ENCODE measurements at places on chromosomes 7 and 10. TPM values are rescaled to one million over a fixed set of nuclear protein-coding genes. Genes with fewer than 3 reads are reported as not detected.

DNA sequence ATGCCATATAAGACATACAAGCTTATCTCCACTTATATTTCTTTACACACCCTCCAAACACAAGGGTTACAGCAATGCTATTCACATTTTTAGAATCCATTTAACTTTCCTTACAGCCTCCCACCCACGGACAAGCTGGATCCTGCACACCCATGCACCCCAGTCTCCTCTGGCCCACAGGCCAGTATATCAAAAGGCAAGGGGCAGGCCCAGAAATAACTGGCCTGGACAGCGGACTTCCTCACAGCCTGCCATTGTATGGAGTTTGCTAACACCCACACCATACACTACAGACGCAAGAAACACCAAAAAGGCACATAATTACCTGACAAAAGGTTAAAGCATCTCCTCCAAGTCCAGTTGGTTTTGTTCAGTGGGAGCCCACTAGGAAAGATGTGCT lies 12.0 kb downstream of the HOXA4 start:
- H3K4me3 ChIP-seq: no peak overlapping the region
- no peaks in the 10 kb centered on the region for H3K4me1 ChIP-seq
- H3K27ac ChIP-seq: no peak overlapping the region
- no peak for DNase-seq
- H3K27me3 ChIP-seq: peaks cover 3% of the 10 kb centered on the region

Gene CLRN3
- total RNA-seq: not detected

Gene PNLIPRP3
- total RNA-seq: not detected

Gene LRRC18
- total RNA-seq: not detected

Gene EBLN1
- not detected for total RNA-seq

All from activated naive CD4-positive, alpha-beta T cell treated with anti-CD3 and anti-CD28 coated beads for 36 hours (primary cell).